ENCODE measurements at places on chromosomes 4 and X.

- DNase-seq, result no peak
Observed at GRCh38 chr4:47499700-47500099, 14.6 kb downstream of the ATP10D start.

DNA sequence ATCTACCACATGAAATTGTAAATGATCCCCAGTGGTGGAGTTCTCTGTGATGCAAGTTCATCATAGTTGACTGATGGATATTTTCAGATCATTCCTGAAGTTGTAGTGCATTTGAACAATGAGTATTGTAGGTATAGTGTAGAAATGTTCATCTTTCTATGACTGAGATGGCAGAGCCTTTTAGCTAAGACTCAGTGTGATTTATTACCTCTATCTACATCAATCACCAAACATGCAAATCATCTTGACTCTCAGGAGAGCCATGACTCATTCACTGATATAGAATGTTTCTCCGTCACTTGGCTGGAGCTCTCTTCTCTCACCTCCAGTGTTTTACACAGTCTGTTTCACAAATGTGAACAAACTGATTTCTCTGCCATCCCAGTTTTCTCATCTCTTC, 392.6 kb downstream of the IL1RAPL1 start:
- DNase-seq, result no peak

- DNase-seq, result no peak
Observed at GRCh38 chr4:120855307-120856001, 67.1 kb downstream of the PRDM5 start.

DNA sequence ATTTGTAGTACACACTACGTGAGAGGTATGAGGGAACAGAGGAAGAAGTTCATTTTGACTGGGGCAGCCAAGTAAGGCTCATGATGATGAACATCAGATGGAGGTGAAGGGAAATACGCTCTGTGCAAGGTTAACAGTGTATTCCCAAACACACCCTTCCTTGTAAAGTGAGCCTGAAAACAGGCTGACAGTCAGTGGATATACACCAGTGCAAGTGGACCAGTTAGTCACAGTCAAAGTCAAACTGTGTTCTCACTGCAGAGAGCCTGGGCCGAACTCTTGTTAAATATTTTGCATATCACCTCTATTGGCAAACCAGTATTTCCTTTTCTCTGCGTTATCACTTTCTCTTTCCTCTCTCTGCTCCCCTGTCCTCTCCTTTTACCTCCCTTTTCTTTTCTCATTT, 23.4 kb upstream of the RHOH start:
- no peak for DNase-seq

Measured in activated CD8-positive, alpha-beta memory T cell treated with anti-CD3 and anti-CD28 coated beads for 24 hours (primary cell).